Hepatocyte (in vitro differentiated cells): ENCODE measurements at places on chromosomes 4 and X.

DNA sequence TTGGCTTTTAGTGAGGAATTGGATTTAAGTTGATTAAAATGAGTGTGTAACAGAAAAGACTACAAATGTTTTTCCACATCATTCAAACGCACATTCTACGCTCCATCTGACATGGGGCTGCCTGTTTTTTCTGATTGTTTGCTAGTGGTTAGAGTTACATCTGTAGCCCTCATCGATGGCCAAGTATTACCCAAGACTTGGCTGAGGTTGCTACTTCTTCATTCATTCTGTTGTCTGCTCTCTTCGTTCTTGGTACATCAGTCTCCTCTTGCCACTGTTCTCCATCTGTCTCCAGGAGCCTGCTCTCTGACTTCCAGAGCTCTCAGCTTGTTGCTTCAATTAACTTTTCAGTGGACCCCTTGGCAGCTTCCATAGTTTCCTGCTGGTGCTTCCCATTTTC is 1844.6 kb upstream of the TENM3 start:
- DNase-seq, result no peak

- no peak for DNase-seq
Measured at GRCh38 chr4:128698386-128698785, 111.1 kb upstream of the JADE1 start.

DNA sequence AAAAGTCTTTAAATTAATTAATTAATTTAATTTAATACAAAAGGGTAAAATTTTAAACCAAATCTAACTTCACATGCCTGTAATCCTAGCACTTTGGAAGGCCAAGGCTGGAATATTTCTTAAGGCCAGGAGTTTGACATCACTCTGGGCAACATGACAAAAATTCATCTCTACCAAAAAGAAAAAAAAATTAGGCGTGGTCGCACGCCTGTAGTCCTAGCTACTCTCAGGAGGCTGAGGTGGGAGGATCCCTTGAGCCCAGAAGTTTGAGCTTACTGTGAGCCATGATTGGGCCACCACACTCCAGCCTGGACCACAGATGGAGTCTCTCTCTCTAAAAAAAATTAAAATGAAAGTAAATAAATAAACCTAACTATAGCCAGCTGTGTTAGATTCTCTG is 39.2 kb upstream of the ANTXR2 start:
- DNase-seq, result no peak

DNA sequence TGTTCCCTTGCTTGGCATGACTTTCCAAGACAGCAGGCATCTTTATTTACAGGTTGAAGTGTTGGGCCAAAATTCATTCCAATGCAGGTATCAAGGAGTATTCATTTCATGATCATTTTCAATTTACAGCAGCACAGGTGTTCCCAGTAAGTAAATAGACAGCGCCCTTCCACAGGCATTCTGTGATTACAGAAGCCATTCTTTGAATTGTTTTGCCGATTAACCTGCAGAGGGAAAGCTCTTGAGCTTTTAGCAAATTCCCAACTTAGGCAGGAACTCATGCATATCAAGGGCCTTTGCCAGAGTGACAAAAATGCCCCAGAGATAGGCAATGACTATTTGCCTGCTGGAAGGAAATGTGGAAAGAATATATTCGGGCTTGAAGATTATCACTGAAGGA is 6.8 kb downstream of the TXK start:
- DNase-seq, result no peak

GRCh38 chr4:79604152-79604551 is 196.1 kb upstream of the GK2 start:
- DNase-seq, result no peak

- peak; percentile 38 for DNase-seq
Measured at GRCh38 chr4:77047037-77047436, 28.8 kb downstream of the CCNI start.

DNA sequence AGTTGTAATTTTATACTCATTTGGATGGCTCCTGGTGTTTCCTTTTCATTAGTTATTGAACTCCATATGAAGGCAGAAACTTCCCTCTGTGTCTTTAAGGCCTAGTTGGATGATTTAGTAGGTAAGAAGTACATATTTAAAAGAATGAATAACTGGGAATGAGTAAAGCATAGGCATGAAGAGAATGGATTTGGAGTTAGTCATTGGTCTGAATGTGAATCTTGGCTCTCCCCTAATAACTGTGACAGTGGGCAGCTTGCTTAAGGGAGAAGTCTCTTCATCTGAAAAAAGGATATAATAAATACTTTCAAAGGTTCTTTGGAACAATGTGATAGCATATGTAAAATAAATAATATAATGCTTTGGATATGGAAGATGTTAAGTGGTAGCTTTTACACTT is 13.2 kb downstream of the SNX25 start:
- DNase-seq, result no peak

DNA sequence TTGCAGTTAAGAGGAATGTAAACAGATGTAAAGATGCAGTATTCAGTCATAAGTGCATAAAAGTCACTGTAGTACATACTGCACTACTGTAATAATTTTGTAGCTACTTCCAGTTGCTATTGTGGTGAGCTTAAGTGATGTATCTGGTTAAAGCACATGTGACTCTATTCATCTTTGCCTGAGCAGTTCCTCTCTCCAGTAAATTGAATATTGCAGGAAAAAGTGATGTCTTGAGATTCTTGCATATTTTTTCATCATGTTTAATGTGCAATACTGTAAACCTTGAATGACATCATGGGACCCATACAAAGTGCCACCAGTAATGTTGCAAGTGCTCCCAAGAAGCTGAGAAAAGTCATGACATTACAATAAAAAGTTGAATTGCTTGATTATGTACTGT is 9.6 kb downstream of the UBA6 start:
- DNase-seq, result no peak
